ENCODE measurements at places on chromosomes 4 and X.

DNA sequence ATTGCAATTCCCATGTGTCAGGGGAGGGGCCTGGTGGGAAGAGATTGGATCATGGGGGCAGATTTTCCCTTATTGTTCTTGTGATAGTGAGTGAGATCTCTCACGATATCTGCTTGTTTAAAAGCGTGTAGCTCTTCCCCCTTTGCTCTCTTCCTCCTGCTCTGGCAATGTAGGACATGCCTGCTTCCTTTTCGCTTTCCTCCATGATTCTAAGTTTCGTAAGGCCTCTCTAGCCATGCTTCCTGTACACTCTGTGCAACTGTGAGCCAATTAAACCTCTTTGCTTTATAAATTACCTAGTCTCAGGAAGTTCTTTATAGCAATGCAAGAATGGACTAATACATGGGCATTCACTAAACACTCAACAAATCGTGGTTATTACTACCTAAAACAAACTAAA lies 37.2 kb upstream of the PAPSS1 start:
- no peak for DNase-seq

GRCh38 chrX:9339603-9340491 lies 125.0 kb upstream of the TBL1X start:
- no peak for DNase-seq

DNA sequence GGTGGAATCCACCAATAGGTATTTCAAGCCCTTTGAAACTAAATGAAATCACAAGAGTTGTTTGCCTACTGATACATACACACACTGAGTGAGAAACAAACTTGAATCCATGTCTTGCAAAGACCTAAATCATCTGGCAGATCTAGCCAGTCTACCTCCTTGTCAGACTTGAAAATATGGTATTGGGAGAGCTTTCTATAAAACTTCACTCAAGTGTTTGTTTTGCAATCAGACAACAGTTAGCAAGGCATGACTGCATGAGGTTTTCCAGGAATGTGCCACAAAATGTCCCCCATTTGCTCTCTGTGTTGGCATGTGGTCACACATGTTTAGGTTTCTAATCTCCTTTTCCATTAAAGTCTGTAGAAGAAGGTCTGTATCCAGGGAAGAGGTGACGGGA lies 52.4 kb downstream of the MAP3K15 start:
- no peak for DNase-seq

DNA sequence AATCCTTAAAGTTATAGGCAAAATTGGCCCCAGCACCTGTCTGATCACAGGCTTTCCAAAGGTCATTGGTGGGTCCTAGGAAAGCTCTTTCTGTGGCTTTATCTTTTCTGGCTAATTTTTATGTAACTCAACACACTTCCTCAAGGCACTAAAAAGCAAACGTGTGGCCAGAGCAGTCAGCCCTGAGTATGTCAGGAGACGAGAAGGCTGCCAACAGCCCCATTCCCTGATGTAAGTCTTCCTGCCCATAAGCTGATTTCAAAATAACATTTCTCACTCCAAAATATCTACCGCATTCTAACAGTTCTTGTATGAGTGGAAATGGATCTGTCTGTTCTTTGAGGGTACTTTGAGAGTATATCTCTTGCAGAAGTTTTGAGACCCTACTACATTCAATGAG lies 25.5 kb upstream of the FUNDC1 start:
- DNase-seq, result no peak

DNA sequence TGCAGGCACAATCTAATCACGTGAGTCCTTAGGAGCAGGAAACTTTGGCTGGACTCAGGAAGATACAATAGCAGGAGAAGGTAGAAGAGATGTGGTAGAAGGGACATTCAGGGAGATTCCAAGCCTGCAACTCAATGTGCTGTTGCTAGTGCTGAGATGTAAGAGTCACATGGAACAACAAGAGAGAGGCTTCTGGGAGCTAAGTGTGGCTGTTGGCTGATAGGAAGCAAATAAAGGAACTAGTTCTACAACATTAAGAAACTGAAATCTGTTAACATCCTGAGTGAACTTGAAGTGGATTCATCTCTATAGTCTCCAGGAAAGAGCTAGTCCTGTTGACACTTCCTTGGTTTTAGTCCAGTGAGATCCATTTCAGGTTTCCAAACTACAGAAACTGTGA lies 1207.4 kb downstream of the ADGRL3 start:
- DNase-seq, result no peak

- DNase-seq, result peak; percentile 8
These were observed 46.7 kb downstream of the ENPP6 start for GRCh38 chr4:184171011-184171410.

GRCh38 chrX:79133904-79134303 lies 10.6 kb upstream of the GPR174 start:
- no peak for DNase-seq

DNA sequence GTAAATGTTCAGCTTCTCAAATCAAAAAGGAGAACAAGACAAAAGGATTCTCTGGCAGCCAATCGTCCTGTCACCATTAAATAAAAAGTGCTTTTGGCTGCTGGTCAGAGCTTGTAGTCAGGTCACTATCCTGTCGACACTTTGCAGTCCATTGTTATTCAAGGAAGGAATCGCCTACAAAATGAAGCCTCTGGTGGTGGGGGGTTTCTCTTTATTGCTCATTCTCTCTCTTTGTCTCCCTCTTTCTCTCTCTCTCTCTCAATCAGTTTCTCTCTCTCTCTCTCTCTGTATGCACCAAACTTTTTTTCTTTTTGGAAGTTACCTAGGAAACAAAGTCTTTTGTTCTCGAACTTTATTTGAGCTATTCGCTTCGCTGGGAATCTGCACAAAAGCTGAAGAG lies 17.6 kb upstream of the SCML1 start:
- DNase-seq, result no peak

DNA sequence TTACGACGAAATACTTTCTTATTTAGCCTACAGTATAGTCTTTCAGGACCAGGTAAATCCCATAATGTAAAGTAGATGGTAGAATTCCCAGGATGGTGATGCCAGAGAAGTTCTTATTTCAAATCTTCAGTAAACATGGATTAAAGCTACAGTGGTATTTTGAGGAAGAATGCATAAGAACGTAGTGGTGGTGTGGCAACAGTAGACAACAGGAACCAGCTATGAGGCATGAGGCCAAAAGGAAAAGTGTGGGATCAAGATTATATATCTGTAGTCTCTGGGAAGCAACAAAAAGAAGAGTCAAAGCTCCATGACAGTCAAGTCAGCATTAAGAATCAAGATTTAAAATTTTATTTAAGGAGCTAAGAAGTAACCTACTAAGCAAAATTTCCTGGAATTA lies 60.2 kb downstream of the METTL14 start:
- no peak for DNase-seq

DNA sequence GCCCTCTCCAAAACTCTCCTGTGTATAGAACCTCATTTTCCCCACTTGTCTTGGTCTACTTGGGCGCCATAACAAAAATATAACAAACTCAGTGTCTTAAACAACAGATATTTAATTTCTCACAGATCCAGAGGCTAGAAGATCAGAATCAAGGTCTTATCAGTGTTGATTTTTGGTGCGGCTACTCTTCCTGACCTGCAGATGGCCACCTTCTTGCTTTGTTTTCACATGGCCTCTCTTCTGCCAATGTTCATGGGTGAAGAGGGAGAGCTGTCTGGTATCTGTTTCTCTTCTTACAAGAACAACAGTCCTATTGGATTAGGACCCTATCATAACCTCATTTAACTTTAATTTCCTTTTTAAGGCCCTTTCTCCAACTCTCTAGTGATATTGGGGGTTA lies 177.3 kb downstream of the PABPC4L start:
- DNase-seq, result peak; percentile 8

- no peak for DNase-seq
These were observed 120.8 kb downstream of the ANK2 start for GRCh38 chr4:113170115-113170804.

DNA sequence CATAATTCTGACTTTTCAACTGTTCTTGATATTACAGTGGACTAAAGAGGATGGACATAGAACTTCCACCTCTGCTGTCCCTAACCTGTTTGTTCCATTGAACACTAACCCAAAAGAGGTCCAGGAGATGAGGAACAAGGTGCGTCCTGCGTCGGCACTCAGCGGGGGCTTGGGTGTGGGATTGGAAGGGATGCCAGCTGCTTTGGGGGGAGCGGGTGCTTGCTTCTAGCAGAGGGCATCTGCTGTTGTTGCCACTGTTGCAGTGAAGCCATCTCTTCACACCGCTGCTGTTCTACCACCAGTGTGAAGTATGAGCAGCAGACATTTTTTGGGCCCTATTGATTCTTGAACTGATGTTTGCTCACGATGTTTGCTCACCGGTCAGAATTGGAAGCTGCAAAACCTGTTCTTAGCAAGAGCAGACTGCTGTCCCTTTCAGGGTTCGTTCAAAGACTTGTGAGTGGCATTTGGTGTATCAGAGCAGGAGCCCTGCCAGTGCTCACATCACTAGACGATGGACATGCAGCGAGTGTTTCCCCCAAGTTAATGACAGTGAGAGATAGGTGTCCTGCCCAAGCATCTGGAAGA lies 55.4 kb downstream of the NOP14 start:
- no peak for DNase-seq

DNA sequence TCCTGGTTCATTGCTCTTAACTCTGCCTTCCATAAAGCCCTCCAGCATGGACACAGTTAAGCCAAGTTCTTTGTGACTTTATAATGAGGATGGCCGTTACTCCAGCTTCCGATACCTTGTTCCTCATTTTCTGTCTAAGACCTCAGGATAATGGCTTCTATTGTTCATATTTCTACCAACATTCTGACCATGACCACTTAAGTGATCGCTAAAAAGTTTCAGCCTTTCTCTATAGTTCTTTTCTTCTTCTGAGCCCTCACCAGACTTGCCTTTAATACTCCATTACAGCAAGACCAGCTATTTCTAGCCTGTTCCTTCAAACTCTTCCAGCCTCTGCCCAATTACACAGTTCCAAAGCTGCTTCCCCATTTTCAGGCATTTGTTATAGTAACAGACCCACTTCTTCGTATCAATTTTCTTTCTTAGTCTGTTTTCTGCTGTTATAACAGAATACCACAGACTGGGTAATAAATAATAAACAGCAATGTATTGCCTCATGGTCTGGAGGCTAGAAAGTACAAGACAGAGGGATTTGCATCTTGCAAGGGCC lies 12.3 kb downstream of the RNF175 start:
- no peak for DNase-seq

GRCh38 chrX:44954562-44954961 lies 81.6 kb downstream of the KDM6A start:
- DNase-seq, result no peak

GRCh38 chr4:16142598-16143310 lies 58.9 kb upstream of the PROM1 start:
- no peak for DNase-seq

GRCh38 chrX:139905051-139905450 lies 27.8 kb downstream of the ATP11C start:
- DNase-seq, result no peak

- no peak for DNase-seq
These were observed 937.1 kb downstream of the PDHA2 start for GRCh38 chr4:96776920-96777527.

DNA sequence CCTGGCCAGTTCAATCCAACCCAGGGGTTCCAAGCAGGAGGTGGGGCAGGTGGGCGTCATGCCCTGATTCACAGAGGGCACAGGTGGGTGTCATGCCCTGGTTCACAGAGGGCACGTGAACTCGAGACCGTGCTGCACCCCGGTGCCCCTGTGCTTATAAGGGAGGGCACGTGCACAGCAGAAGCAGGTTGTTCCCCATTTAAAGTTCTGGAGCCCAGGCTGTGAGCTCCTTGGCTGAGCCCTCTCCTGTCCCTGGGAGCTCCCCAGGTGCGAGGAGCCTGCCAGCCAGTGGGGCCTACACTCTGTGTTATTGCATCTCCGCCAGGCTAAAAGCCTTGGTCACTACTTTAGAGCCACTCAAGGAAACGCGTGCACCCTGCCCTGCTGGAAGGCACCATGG lies 3.2 kb upstream of the CPZ start:
- no peak for DNase-seq

DNA sequence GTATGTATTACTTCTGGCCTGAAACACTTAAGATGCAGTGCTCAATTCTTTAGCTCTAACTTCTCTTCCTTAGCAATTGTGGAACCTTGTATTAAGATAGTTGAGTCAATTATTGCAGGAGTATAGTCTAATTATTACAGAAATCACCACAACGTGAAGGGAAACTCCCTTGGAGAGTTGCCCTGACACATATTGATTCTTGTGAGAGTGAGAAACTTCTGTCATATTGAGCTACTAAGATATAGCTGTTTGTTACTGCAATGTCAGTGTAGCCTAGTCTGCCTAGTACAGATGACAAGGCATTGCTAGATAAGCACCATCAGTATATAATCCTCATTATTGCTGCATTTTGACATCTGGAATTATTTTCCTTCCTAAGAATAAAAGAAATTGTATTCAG lies 82.7 kb upstream of the TEX13C start:
- DNase-seq, result no peak

- no peak for DNase-seq
These were observed 5.4 kb upstream of the TBC1D1 start for GRCh38 chr4:37885496-37885895.

DNA sequence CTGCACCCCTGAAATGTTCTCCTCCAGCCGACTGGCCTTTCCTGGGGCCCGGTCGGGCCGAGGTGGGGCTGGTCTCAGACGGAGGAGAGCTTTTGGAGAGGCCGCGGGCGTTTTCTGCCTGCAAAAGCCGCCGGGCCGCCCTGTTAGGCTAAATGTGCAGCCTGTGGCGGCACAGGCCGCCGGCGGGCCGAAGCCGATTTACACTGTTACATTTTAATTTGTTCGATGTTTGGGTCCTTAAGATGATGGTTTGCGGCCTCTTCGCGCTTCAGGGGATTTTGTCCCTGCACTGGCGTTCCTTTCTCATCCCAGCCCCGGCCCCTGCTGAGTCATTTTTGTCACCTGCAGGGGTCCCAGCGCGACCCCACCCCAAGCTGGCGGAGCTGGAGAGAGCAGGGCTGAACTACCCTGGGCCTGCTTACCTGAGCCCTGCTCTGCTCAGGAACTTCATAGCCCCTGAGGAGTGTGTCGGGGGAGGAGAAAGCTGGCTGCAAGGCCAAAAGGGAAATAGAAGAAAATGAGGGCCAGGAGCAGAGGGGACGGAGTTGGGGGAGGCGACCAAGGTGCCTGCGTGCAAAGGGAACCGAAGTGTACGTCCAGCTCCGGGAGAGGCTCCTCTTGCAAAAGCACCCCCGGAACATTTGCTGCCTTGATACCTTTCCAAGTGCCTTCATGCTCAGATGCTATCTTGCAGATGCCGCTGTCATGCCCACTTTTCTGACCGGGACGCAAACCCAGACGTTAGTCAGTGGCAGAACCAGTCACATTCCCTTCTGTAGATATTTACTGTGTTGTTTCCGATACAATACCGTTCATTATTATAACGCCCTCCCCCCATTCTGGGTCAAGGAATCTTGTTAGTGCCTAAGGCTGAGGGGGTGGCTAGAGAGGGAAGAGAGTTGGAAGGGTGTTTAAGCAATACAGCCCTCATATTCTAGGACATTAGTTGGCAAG lies 977 bp upstream of the RBBP7 start:
- DNase-seq, result peak; percentile 16

DNA sequence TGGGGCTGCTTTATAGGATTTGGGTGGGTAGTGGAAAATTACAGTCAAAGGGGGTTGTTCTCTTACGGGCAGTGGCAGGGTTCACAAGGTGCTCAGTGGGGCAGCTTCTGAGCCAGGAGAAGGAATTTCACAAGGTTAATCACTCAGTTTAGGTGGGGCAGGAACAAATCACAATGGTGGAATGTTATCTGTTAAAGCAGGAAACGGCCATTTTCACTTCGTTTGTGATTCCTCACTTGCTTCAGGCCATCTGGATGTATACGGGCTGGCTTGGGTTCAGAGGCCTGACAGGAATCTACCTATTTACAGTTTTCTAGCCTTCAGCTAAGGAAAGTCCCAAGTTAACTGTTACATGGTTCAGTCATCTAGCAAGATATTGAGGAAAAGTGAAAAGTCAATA lies 1003.5 kb downstream of the STPG2 start:
- DNase-seq, result no peak
